Suppressor macrophage (primary cell): ENCODE measurements at places on chromosomes 12 and 14.

- no peak for DNase-seq
Measured at GRCh38 chr12:26231921-26232320, 36.5 kb downstream of the SSPN start.

DNA sequence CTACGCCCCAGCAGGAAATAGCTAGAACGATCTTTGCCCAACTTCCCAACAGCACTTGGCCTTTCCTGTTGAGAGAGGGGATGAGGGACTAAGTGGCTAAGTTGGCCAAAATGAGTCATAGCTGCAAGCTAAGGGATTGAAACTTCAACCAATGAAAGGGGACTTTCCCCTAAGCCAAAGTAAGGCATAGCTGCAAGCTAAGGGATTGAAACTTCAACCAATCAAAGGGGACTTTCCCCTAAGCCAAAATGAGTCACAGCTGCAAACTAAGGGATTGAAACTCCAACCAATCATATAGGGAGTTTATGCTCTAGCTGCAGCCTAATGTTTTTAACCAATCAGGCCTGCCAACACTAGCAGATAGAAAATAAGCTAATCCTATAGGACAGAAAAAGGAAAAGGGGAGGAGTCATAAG lies 100.5 kb upstream of the SSTR1 start:
- DNase-seq = no peak

DNA sequence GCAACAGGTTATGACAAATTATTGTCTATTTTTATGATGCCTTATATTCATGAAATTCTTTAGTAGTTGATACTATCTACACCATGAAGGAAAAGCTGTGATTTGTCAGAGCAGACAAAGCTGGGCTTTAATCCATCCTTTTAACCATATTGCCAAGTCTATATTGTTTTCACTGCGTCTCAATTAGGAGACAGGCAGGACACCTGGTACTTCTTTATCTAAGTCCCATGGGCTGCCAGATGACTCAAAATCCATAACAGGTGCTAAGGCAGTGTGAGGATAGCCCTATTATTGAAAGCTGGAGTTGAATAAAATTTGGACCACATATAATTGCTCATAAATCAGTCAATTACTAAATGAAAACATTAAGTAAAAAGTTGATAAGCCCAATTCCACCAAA lies 22.6 kb downstream of the INSM2 start:
- no peak for DNase-seq

- DNase-seq = peak; percentile 15
Measured at GRCh38 chr12:121893961-121894460, 5.4 kb downstream of the PSMD9 start.

GRCh38 chr12:5909560-5909959 lies 35.5 kb downstream of the ANO2 start:
- no peak for DNase-seq

DNA sequence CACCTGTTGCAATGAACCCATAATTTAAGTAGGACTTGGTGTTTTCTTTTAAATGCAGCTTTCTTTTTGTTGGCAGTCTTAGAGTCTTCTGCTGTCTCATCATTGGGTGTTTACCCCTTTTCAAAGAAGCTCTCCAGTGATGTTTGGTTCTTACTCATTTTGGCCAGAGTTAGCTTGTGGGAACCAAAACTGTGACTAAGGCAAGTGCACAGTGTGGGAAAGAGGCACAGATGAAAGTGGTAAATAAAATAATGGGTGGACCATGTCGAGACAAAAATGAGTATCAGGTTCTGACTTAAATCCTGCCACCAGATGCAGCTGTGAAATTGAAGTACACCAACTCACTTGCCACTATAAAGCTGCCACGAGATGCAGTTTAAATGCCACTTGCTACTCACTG lies 615.4 kb upstream of the MIS18BP1 start:
- no peak for DNase-seq

GRCh38 chr12:88122666-88123065 lies 19.2 kb downstream of the CEP290 start:
- DNase-seq = no peak

- DNase-seq = no peak
Measured at GRCh38 chr12:12720672-12721161, 3.5 kb downstream of the CDKN1B start.

DNA sequence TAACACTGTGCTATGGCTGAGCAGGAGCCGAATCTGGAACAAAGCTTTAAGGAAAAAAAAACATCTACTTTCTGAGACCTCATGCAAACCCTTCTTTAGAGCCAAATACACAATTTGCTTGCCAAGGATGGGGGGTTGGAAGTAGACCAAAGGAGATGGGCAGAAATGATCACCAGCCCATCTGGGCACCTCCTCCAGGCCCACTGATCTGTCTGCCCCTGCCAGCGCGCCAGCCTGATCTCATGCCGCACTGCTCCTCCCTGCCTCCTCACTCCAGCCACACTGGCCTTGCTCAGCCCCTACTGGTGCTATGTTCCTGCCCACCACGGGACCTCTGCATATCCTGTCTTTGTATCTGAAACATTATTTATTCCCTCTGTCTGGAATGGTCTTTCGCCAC lies 24.8 kb upstream of the RAB35 start:
- DNase-seq = no peak

DNA sequence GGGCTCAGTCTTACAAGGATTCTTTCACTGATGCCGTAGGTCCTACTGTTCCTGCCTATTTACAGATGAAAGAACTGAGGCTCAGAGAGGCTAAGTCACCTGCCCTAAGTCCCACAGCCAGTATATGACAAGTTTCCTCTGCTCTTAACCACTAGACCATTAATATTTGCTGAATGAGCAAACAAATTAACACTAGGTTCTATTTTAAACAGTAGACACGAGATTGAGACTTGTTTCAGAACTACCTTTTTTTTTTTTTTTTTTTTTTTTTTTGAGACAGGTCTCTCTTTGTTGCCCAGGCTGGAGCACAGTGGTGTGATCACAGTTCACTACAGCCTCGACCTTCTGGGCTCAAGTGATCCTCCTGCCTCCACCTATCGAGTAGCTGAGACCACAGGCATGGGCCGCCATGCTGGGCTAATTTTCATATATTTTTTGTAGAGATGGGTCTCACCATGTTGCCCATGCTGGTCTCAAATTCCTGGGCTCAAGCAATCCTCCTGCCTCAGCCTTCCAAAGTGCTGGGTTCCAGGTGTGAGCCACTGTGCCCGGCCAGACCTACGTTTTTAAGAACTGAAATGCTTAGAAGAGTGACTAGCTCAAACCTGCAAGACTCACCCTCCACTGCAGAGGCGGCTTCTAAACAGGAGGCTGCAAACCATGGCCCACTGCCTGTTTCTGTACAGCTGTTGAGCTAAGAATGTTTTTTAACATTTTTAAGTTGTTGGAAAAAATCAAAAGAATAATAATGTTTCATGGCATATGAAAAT lies 12.9 kb downstream of the SYNE3 start:
- no peak for DNase-seq

DNA sequence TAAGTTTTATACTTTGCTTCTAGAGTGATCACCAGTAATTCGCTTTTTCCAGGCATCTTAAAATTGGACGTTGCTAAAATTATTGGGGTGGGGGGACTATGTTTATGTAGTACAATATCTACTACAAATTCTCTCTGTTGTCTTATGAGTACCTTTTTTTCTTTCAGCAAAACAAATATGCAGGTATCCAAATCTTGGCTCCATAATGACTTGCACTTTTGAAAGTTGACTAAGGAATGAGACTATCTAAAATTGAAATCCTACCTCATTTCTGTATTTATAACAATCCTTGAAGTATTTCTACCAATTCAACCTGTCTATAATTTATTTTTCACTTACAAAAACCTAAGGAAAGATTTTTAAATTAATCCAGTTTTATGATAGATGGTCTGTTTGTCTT lies 2.4 kb downstream of the DYNC1H1 start:
- DNase-seq = no peak

GRCh38 chr12:102426599-102427542 lies 53.5 kb downstream of the IGF1 start:
- DNase-seq = no peak

DNA sequence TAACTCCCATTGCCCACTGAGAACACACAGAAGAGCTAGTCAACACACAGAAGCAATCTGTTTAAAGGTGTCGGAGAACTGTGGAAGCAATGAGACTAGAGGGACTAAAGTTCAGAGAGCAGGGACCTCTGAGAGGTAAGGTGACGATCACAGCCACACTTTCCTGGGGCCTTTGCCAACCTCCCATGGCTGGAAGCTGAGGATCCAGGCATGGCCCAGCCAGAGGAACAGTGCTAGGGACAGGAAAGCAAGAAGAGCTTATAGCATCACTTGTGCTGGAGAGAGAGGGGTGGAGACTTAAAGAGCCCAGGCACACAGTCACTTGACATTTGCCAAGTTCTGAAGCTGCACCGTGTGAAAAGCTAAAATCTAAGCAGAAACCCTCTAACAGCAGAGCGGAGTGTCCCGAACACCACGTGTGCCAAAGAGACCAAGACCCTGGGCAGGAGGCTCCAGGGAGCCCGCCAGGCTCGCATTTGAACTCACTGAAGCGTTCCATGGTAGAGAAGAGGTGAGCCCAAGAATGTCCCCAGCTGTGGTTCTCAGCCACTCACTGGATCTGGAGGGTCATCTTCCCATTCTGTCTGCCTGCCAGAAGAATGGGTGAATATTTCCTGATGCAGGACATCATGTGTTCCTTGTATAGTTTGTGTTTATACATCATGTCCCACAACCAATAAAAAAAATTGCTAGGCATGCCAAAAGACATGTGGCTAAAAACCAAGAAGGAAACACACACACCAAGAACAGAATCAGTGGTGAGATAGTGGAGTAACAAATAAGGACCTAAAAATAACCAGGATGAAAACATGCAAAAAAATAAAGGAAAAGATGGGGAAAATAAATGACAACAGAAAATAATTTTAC lies 174.0 kb upstream of the C14orf180 start:
- no peak for DNase-seq

- no peak for DNase-seq
Measured at GRCh38 chr12:101824831-101825230, 5.9 kb downstream of the GNPTAB start.

- DNase-seq = no peak
Measured at GRCh38 chr12:84069198-84069597, 843.4 kb downstream of the SLC6A15 start.

DNA sequence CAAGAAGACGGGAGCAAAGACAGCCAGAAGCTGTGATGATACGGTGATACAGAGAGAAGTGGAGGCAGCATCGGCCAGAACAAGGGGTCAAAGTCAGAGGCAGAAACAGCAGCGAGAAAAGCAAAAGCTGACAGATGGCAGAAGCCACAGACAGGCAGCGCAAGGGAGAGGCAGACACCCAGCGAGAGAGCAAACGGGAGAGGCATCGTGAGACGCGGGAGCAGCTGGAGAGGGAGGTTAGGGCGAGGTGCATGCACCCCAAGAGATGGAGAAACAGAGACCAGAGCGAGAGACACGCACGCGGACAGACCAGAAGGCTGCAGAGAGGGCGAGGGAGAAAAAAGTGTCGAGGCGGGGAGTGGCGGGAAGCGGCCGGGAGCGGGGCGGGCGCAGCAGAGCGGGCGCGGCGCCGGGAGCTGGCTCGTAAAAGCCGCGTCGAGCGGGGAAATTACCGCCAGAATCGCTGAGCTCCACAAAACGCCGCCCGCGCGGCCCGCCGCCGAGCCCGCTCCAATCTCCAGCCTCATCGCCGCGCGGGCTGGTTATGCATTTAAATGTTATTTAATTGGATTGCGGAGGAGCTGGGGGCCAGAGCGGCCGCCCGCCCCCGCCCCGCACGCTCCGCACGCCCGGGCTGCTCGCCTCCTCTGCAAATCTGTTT lies 15.6 kb downstream of the SMUG1 start:
- DNase-seq = peak; percentile 41

DNA sequence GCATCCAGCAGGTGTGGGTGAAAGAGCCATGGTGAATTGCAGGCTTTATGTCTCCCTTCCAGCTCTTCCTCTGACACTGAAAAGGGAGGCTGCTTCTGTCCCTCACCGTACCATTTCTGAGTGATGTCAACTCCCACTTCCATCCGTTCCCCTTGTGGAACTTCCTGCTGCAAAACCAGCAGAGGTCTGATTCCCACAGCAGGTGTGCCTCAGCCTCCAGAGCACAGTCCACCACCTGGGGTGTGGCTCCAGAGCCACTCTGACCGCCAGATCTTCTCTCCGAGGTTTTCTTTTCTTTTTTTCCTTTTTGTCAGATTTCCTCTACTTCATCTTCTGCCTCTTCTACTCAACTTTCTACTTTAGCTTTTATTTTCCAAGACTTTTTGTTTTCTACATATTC lies 62.7 kb downstream of the CDC42BPB start:
- DNase-seq = no peak

- no peak for DNase-seq
Measured at GRCh38 chr14:103142026-103142425, 18.8 kb downstream of the TNFAIP2 start.

- peak; percentile 38 for DNase-seq
Measured at GRCh38 chr14:20343862-20344220, 406 bp downstream of the PARP2 start.

DNA sequence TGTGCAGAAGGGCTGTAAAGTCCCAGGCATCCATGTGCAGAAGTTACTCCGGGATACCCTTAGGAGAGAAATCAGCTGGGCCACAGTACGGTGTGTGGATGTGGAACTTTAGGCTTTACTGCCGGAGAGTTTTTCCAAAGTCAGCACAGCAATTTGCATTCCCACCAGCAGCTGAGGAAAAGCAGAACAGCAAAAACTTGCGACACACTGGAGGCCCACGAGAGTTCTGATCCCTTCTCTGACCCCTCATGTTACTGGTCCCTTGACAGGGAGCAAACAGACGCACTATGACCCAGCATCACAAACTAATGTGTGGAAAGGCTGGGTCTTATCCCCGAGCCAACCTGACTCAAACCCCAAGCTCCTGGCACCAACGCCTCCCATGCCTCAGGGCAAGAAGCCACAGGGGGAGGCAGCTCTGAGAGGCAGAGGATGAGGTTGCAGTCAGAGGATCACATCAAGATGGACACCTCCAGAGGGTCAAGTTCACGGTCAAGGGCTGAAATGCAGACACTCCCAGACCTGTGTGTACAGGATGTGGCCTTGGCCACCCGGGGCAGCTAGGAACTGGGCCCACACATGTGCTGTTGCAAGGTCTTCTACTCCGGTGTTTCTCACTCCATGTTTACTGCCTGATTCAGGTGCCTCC lies 38.6 kb downstream of the CCDC88C start:
- peak; percentile 84 for DNase-seq

DNA sequence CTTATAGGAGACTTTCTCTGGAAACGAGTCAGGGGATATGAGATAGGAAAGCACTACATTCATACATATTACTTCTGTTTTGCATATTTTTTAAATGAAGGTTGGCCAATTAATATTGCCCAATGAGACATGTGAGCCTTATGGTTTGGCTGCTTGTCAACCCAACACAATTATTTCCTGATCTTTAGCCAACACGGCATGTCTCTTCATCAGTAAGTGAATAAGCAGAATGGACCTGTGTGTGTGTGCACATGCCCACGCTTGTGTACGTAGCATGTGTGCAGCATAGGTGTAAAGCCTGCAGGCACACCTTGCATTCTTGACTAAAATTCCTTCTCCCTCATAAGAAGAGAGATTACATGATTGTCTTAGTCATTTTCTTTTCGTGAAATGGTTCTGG lies 88.3 kb downstream of the STON2 start:
- DNase-seq = no peak

GRCh38 chr14:29220072-29220471 lies 453.5 kb downstream of the FOXG1 start:
- DNase-seq = no peak
